WERI-Rb-1 (cell line): ENCODE measurements at places on chromosomes 7 and 10.

DNA sequence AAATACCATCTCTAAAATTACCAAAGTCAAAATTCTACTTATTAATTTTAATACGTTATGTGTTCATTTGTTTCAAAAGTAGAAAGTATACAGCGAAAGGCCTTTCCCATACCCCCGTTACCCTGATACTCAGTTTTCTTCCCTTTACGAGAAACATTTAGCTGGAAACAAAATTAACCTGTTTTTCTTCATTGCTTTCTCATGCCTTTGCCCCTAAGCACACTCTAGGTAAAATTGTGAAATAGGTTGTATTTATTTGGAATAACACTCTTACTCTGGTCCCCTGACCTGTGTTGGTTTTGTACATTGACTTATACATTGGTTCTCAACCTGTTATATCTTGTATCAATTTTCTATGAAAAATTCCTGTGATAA lies 47.1 kb downstream of the GLCCI1 start:
- no peak for DNase-seq

DNA sequence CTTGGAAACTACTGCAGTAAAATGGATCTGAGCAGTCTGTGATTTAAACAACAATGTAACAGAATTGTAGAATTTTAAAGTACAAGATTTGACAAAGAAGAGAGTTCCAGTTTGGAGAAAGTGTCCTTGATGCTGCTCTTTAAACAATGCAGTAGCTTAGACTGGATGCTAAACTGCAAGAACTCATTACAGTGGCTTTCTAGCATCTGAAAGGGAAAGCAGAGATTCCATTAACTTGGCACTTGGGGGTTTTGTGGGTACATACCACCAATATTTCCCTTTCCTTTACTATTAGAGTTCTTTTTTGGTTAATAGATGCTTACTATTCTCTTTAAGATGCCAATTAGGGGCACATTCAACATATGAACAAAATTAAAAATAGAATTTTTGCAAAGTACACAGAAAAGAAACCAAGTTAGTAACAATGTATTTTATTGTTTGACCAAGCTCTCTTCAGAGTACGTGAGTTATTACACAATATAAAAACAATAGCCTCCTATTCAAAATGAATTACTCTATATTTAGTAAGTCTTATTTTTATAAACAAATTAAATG lies 11.9 kb downstream of the PSTK start:
- DNase-seq, result no peak

GRCh38 chr7:127786184-127786583 lies 134.2 kb downstream of the SND1 start:
- DNase-seq, result no peak

DNA sequence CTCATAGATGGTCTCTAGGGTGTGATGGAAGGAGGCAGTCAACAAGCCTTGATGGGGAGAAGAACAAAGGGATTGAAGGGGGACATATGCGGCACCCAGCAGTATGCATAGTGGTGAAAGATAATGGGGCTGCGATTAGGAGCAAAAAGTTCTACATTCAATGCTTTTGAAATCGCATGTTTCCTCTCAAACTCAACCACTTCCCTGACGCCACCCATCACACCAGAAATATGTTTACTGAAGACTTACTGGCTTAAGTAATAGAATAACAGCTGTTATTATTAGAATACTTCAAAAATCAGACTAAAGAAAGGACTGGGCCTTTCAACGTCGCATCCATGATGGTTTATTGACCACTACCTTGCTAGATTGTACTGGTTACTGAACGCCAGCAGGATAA lies 31.5 kb downstream of the MKRN1 start:
- no peak for DNase-seq

- DNase-seq, result no peak
Observed at GRCh38 chr7:2718296-2718965, 30.4 kb downstream of the AMZ1 start.

- DNase-seq, result no peak
Observed at GRCh38 chr7:7703427-7703826, 15.0 kb downstream of the RPA3 start.

DNA sequence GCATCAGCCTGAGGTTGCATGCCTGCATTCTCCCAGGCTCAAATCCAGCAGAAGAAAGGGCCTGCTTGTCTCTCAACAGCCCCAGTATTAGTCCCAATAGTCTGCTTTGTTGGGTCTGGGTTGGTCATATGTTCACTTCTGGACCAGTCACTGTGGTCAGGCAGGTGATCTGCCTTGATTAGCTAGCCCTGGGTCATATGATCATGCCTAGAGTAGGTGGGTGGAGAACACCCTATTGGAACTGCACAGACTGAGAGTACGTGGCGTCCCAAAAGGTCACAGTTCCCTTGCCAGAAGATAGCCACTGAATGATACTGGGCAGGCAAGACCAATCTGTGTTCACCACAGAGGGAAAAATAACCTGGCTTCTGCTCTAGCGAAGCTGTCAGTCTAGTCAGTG lies 80.1 kb downstream of the SH2D4B start:
- DNase-seq, result no peak

DNA sequence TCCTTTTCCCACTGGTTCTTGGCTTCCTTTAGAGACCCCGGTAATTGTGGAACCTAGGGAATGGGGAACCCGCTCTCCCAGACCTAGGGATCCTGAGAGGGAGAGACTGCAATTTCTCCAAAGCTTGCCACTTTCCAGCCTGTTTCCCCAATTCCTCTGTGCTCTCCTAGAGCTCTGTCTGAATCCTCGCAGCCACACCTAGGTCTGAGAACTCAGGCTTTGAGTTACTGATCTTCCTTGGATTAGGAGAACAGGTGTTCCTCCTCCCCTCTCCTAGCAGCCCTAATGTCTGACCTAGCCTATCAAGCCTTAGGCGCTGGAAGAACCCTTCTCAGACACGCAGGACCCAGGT lies 20.0 kb downstream of the WNT8B start:
- DNase-seq, result peak; percentile 15

DNA sequence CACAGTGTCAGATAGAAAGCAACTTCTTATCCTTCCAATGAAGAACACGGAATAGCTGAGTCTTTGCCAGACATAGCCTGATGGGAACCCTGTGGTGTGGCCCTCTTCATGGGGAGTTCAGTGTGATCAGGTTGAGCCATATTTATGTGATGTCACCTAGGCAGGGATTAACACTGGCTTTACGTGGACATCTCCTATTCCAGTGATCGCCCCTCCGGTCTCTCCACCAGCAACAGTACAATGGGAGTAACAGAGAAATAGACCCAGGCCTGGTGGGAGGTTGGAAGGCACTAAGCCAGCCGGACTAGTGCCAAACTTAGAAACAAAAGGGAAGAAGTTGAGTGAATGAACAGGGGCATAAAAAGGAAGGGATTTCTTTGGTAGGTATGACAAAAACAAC lies 358.1 kb downstream of the PRPF18 start:
- DNase-seq, result peak; percentile 8

- no peak for DNase-seq
Observed at GRCh38 chr10:110901954-110902819, 16.8 kb downstream of the BBIP1 start.

GRCh38 chr7:34656041-34656440 lies 2.0 kb upstream of the NPSR1 start:
- no peak for DNase-seq

DNA sequence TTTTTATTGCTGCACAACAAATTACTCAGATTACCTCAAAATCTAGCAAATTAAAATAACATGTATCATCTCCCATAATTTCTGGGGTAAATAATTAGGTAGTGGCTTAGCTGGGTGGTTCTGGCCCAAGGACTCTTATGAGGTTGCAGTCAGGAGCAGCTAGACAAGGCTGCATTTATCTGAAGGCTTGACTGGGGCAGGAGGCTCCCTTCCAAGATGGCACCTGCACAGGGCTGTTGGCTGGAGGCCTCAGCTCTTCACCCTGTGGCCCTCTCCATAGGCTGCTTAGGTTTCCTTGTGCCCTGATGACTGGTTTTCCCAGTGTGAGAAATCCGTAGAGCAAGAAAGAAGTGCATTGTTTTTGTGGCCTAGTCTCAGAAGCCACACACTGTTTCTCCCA lies 34.7 kb upstream of the ELFN1 start:
- no peak for DNase-seq
